ENCODE measurements at places on chromosomes 1 and 21.

DNA sequence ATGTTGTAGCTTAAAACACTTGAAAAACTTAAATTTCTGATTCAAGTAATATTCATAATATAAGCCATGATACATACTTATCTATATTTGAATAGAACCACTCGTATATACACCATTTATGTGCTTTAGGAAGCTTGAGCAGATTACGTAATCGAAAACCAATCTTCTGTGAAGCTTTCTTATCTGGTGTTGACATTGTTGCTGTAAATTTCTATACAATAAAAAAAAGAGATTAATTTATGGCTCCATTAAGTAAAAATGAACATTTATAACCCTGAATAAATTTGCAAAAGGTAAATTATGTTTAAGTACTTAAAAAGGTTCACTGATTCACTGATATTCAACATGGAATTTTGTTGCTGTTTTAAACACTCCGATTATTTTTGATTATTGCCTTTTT lies 21.4 kb downstream of the LIN9 start:
- DNase-seq: no peak

DNA sequence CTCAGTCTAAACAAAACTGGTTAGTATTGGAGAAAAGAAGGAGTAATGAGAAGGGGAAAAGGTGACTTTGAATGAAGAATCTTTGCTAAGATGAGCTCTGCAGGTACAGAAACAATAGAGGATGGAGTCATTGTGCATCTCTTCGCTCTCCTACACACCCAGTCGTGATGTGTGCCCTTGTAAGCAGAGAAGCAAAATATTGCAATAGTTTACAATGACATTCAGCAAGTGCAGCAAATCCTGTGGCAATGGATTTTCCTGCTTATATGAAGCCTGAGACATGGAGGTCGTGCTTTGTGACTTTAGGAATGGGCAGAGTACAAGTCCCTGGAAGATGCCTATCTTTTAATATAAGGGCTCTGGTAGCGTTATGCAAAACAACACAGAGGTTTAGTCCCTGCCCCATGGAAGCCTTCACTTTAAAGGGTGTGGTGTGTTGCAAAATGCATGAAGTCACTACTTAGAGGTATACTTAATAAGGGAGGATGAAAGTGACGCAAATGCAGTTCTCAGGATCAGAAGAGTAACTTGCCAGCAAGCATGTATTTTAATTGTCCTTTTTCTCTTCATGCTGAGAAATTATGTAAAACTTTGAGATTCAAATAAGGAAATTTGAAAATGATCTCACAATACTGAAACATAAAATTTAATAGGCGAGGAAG lies 88.0 kb upstream of the IVNS1ABP start:
- DNase-seq: no peak

GRCh38 chr1:70140894-70141293 lies 64.5 kb downstream of the LRRC40 start:
- DNase-seq: no peak

- no peak for DNase-seq
Observed at GRCh38 chr1:94942171-94943128, 15.5 kb upstream of the CNN3 start.

GRCh38 chr1:181390410-181391077 lies 92.8 kb upstream of the CACNA1E start:
- DNase-seq: no peak

- no peak for DNase-seq
Observed at GRCh38 chr1:40803447-40803846, 19.9 kb downstream of the KCNQ4 start.

DNA sequence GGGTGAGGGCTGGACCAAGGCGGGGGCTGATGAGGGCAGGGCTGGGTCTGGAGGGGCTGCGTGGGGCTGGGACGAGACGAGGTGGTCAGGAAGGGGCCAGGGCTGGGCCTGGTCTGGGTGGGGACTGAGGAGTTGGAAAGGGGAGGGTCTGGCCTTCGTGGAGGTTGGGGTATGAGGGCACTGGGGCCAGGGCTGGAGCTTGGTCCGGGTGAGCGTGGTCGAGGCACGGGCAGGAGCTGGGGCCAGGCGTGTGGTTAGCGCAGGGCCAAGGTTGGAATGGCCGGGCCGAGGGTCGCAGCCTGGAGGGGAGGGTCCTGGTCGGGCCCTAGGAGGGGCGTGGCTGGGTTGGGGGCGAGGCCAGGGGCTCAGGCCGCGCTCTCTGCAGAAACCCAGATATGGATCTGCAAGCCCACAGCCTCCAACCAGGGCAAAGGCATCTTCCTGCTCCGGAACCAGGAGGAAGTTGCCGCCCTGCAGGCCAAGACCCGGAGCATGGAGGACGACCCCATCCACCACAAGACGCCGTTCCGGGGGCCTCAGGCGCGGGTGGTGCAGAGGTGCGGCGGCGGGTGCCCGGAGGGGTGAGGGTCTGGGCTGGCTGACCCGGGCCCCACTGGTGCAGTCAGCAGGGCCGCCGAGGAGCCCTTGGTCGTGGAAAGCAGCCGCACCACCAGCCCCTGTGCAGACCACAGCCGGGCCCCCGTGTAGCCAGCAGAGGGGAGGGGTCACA lies 9.0 kb downstream of the TTLL10 start:
- no peak for DNase-seq

GRCh38 chr1:165562571-165562970 lies 18.8 kb downstream of the LRRC52 start:
- DNase-seq: no peak

Data from A673 (cell line).